ENCODE measurements at places on chromosomes 2 and 18.

- DNase-seq: no peak
Observed at GRCh38 chr2:150383587-150383986, 103.9 kb downstream of the RND3 start.

DNA sequence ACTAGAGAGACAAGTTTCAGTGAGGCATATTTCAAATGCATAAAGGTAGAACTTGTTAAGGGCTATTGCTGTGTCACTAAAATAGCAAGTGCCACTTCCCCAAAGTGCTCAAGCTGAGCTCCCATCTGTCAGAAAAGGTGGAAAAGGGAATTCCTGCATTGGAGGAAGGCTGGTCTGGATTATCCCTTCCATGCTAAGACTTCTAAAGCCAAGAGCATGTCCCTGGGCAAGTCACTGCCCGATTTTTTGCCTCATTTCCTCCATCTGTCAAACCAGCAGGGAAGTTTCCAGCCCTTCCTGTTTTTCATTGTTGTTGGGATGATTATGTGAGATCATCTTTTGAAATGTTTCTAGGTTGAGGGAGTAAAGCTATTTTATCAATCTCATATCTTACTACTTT is 175.5 kb downstream of the SETBP1 start:
- no peak for DNase-seq

DNA sequence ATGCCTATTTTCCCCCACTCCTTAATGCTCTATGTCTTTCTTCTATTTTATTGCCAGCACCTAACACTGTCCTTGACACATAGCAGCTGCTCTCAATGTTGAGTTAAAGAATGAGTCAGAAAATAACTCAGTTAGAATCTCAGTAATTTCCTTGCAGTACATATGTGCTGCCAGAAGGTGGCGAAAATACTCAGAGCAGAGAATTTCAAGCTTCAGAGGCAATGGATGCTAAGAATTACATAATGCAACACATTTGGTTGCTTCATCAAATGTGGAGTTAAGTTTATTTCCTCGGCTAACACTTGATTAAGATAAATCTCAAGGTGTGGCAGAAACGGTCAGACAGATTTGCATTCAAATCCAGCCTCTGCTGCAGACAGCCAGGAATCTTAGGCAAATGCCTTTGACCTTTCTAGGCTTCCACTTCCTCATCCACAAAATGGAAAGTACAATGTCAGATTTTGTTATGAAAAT is 105.6 kb downstream of the VSNL1 start:
- DNase-seq: peak; percentile 35

DNA sequence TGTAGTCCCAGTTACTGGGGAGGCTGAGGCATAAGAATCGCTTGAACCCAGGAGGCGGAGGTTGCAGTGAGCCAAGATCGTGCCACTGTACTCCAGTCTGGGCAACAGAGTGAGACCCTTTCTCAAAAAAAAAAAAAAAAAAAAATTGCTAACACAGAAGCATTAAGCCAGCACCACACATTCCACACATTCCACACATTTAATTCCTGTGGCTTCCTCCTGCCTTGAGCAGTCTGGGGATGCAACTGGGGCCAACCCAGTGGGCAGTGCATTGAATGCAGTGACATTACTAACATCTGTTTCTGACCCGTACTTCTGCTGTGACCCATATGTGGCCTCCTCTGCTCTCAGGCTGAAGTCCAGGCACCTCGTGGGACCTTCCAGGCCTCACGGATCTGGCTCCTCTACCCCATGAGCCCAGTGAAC is 107.0 kb downstream of the BCL2L11 start:
- no peak for DNase-seq

DNA sequence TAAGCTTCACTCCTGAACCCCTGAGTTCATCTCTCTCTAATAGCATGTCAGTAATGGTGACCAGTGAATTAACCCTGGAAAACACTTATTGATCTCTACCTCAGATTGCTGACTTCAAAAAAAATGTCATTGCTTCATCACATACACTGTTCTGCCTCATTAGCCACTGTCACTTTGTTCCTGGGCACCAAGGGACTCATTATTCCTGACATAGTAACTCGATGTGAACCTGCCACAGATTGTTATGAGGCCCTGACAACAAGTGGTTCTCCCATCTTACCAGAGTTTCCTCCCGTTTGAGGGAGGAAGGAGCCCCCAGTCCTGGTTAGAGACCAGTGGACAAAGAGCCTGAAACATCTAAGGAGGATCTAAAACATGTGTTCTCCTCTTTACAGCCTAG is 403.3 kb upstream of the SMIM21 start:
- no peak for DNase-seq

DNA sequence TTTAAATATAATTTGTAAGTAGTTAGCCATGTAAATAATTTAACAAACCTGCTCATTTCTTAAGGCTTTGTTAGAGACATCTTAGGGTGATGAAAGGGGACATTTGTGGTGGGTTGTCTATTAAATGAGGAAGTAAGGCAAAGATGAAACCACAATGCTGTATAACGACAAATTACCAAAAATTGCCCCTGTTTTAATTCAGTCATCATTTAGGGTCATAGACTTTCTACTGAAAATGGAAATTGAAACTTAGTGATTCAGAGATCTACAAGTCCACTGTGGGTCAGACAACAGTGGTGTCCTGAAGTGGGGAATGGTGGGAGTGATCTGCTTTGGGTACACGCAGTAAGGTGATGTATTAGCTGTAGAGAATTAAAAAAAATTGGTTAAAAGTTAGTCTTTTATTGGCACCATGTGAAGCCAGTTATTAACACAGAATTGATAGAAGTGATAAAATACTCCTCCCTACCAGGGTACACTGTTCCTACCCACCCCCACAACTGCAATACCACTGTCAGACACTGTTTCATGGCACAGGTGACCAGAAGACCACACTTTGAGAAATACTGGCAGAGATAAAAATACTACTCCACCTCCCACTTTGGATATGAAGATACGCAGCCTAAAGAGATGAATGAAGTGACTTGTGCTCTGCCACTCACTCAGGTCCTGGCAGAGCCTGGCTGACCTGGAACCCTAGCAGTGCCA is 13.4 kb downstream of the CERS6 start:
- DNase-seq: no peak

DNA sequence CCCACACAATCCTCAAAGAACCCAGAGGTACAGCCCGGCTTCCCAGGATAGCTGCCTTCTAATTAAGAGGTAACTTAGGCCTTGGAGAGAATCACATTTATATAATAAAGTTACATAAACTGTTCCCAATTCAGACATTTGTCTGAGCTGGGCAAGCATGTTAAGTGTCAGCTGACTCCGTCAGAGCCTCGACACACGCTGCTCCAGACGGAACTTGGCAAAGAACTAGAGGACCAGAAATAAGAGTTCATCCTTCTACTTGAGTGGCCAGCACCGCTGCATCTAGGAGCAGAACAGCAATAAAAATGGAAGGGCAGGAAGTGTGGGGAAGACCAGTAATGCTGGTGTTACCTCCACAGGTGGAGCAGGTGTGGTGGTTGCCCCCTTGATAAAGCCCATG is 80.5 kb downstream of the MYO5B start:
- no peak for DNase-seq

- no peak for DNase-seq
Observed at GRCh38 chr2:168432565-168433186, 23.4 kb upstream of the CERS6 start.

DNA sequence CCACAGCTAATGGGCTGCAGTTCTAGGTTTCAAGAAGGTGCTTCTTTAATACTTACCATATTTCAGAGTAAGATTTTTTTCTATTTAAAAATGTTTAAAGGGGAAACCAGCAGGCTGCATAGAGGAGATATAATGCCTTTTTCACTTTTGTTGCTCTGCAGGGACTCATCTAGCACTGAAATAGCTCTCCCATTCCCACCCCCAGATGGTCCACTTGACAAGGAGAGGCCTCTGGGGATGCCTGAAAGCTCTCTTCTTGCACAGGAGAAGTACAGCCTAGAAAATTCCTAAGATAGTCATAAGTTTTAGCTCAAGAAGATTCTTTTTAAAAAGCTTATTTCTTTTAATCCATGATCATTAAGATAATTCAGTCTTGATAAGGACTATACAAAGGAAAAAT is 126.4 kb downstream of the CDH2 start:
- no peak for DNase-seq

DNA sequence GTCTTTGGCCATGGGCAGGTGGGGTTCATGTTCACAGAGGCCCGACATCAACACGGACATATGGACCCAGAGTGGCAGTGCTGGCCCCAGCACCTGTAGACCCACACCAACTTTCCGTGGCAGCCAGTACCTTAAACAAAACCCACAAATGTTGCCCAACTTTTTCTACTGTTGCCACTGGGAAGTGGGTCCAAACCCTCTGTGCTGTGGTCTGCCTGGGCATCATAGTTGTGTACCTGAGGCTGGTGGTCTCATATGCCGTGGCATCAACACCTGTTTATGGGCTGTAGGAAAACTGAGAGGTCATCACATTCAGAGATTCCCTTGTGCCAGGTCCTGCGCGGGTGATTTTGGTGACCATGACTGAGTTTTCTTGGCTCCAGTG is 79.9 kb downstream of the SH3RF3 start:
- DNase-seq: no peak

DNA sequence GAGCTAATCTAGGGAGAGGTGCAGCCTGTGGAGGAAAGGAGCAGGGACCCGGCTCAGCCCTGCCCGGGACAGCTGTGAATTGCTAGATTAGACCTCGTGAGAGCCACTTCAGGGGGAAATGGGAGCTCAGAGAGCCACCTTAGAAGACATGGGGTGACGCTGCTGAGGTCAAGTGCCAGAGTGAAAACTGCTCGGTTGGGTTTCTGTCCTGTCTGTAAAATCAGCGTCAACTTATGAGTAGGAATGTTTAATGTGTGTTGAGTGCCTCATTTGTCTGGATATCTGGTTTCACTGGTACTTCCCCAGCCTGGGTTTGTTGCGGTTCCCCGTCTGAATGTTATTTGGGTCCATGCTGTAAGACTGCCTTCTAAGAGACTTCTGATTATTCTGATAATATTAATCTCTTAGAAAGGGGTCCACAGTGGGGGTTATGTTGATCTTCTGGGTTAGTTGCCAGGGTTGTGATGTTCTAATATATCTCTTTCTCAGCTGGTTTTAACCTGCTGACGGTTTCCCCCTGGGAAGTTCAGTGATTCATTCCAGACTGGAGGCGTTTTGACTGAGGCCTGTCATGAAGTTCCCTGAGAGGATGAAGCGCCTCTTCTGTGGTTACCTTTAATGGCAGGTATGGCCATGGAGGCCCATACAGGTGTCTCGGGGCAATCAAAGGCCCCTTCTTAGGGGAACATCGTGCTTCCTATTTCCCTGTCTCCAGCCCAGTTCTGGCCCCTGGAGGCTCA is 175.9 kb downstream of the SH3RF3 start:
- DNase-seq: no peak

- DNase-seq: no peak
Observed at GRCh38 chr2:61210332-61210981, 48.5 kb downstream of the C2orf74 start.

GRCh38 chr18:79458917-79459803 is 63.4 kb downstream of the NFATC1 start:
- DNase-seq: no peak

DNA sequence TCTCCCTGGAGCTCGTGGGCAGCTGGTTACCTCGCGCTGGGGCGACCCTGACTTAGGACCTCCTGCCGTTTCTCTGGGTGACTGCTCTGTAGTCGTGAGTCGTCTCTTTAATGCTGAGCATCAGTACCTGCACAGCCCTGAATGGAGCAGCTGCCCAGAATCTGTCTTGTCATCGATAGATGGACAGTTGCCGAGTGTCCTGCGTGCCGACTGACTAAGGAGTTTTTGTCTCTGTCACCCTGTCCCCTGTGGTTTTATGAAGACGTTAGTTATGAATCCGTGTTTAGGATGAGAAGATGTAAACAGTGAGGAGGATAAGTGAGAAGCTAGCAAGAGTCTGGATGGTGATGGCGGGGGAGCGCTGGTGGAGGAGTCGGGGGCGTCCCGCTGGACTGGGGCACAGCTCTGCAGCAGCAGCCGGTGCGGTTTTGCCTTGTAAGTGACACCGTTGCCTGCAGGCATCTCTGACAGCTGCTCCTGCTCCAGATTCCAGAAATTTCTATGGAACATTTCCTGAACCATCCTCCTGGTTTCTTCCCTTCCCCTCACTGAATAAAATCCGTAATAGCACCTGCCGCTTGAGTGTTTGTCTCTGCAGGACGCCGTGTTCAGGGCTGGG is 13.3 kb downstream of the AGAP1 start:
- DNase-seq: no peak

- no peak for DNase-seq
Observed at GRCh38 chr2:224121406-224122067, 82.5 kb upstream of the SERPINE2 start.

GRCh38 chr2:67510745-67511144 is 113.6 kb downstream of the ETAA1 start:
- DNase-seq: no peak

DNA sequence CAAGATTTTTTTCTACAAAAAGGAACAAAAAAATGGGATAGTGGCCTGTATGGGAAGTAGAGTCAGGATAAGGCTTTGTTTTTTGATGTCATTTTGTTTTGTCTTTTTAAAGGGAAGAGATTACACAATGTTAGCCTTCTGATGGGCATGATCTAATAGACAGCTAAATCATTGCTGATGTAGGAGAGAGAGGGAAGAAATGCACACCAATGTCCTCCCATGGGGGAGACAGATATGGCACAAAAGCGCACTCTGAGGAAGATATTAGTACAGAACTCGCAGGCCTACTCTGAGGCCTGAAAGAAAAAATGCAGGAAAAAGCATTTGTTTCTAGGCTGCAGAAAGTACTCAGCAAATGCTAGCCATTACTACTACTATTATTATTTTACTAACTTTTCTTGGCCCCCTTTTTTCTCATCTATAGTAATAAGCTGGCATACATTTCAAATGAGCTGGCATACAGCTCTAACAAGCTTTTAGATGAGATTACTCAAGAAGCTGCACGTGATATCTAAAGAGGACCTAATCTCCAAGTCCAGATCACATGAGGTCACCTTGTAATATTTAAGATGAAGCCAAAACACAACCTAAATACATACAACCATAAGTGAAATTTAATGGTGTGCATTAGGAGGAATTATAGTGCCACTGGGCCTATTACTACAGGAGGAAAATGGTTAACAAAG is 269.4 kb upstream of the TANK start:
- no peak for DNase-seq

Measured in hindlimb muscle (tissue), 1 donor.